ENCODE measurements at places on chromosomes 12 and 14. TPM values are rescaled to one million over a fixed set of nuclear protein-coding genes. Genes with fewer than 3 reads are reported as not detected.

Gene PLEKHG7
- not detected for total RNA-seq

Gene SLC24A4
- 0.26 TPM for total RNA-seq

Gene CHGA
- not detected for total RNA-seq

Gene CIDEB
- 6.9 TPM for total RNA-seq

Gene FERMT2
- total RNA-seq = 156 TPM

Gene RPL41
- total RNA-seq = 2,337 TPM

Gene TAS2R19
- 1.2 TPM for total RNA-seq

Gene TAS2R10
- 0.55 TPM for total RNA-seq

Gene ARMH4
- 6.4 TPM for total RNA-seq

Gene CCDC175
- total RNA-seq = not detected

Gene SSPN
- 114 TPM for total RNA-seq

Gene BAZ1A
- 13.8 TPM for total RNA-seq

Gene RGS6
- 12.4 TPM for total RNA-seq

Gene SIRT4
- total RNA-seq = 5.8 TPM

Gene ANO6
- total RNA-seq = 48.9 TPM

Gene NAV3
- total RNA-seq = 3.9 TPM

Gene MPHOSPH9
- 27.9 TPM for total RNA-seq

Gene ARHGAP9
- total RNA-seq = 8.0 TPM

Gene HOXC4
- 0.35 TPM for total RNA-seq

Gene ADAM20
- 0.53 TPM for total RNA-seq

Gene SERPINA5
- total RNA-seq = 13.8 TPM

Gene CAPS2
- 10.6 TPM for total RNA-seq

Gene CCDC177
- not detected for total RNA-seq

Gene ANKRD33
- total RNA-seq = not detected

Gene DNAH10
- 0.29 TPM for total RNA-seq

Gene TAS2R31
- total RNA-seq = 1.3 TPM

Gene ZC2HC1C
- total RNA-seq = 7.8 TPM

Gene LRRC9
- total RNA-seq = 0.38 TPM

Gene IRAK3
- 16.7 TPM for total RNA-seq

Gene IL31
- total RNA-seq = not detected

Gene SLC10A1
- not detected for total RNA-seq

All from left cardiac atrium (tissue), 4 donors.